ENCODE measurements at places on chromosomes 6 and 20.

GRCh38 chr20:61611401-61612180, 359.5 kb downstream of the CDH4 start:
- DNase-seq: no peak

GRCh38 chr20:16821211-16822089, 73.3 kb downstream of the OTOR start:
- no peak for DNase-seq

DNA sequence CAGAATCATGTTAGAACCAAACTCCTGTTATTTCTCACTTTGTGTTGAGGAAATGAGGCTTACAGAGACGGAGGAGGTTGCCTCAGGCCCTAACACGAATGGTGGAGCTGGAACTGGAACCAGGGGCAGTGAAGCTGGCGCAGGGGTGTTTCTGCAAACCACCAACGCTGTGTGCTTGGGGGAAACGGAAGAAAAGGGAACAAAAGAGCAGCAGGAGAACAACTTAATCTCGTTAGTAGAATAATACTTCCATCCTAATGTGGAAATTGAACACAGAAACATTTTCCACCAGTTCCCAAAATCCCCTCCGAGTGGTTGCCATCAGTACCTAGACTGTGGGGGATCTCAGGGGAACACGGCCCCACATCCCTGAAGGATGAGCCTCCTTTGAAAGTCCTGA, 103.4 kb upstream of the FRMD1 start:
- no peak for DNase-seq

GRCh38 chr20:13356591-13356990, 135.5 kb downstream of the ISM1 start:
- no peak for DNase-seq

- DNase-seq: peak; percentile 52
These were observed 1.6 kb upstream of the NCOA7 start for GRCh38 chr6:125789167-125789566.

DNA sequence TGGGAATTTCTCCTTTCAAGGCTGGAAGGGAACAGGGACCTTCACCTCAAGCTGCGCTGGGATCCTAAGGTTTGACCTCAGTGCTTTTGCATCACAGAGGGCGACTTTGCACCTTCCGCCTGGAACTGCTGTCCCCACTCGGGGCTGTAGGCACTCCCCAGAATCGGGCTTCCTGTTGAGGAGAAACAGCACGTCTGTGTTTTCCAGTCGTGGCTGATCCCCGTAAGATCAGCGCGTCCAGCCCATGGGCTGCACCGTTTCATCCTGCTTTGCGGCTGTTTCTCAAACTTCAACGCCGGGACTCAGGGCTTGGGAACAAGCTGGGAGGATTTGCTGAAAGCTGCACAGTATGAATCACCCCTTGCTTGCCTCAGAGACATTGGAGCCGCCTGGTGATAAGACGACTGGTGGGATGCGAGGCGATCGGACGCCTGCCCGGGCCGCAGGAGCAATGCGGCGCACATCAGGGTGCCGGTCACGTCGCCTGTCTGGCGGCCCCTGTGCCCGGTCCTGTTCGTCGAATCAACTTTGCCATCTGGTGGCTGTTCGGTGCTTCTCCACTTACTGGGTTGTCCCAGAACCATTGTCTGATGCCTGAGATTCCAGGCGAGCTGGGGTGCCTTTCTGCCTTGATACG, 53.6 kb upstream of the FRMD1 start:
- no peak for DNase-seq

DNA sequence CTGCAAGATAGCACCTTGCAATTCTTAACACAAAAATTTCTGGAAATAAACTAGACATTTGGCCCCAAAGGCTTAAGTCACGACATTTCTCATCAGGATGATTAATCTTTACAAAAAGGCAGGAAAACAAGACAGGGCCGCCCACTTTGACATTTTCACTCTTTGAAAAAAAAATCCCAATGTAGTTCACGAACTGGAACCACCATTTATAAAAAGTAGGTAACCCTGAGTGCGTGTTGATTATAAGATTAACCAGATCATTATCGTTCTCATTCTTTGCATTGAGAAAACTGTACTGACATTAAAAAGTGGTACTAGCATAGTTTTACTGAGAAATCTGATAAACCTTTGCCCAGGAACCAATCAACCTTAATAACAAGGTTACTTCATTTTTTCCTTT, 108.8 kb downstream of the HUS1B start:
- no peak for DNase-seq

DNA sequence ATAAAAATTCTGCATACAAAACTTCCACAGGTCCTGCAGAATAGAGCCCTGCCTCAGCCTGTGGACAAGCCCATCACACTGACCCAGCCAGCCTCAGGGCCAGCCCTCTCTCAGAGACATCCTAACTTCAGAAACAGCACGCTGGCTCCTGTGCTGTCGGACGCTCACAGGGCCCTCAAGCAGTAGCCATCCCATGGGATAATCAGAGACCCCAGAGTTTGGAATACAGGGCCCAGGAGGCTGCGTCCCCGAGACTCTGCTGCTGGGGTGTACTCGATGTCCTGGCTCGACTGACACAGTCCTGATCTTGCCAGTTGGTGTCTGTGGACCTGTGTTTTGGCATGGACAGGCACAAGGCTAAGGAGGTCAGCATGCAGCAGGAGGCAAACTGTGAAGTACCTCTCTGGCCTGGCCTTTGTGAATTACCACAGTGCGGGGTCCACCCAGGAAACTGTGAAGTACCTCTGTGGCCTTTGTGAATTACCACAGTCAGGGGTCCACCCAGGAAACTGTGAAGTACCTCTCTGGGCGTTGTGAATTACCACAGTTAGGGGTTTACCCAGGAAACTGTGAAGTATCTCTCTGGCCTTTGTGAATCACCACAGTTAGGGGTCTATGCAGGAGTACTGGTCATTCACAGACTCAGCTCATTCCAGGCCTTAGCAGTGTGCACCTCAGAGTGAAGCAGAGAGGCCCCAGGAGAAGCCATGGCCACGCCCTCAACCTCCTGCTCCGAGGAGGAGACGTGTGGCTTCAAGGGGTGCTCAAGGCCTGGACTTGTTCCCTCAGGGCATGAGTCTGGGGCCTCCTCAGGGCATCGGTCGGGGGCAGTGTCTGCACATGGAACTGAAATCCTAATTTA, 212.4 kb downstream of the SYNDIG1 start:
- DNase-seq: no peak

DNA sequence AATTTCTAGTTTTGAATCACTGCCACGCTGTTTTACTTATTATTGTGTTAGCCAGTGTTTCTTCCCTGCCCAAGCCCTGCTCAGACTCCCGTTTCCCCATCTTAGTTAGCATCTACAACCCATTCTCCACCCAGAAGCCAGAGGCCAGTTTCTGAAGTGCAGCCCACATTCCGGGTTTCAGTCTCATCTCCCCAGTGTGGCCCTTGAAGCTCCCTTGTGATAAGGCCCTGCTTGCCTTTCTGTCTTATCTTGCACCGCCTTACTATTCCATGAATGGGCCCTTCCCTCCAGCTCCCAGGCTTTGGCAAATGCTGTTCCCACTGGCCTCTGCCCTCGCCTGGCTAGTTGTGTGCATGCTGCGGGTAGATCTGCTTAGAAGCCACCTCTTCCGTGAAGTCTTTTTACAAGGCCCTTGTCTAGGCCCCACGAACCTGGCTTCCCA, 41.1 kb downstream of the TOX2 start:
- no peak for DNase-seq

DNA sequence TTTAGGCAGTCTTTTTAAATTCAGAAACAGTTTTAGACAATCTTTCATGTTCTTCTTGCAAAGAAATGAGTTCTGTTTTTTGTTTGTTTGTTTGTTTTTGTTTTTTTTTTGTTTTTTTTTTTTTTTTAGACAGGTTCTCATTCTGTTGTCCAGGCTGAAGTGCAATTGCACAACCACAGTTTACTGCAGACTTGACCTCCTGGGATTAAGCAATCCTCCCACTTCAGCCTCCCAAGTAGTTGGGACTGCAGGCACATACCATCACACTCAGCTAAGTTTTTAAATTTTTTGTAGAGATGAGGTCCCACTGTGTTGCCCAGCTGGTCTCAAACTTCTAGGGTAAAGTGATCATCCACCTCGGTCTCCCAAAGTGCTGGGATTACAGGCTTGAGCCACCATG, 96.2 kb downstream of the OTOR start:
- DNase-seq: no peak

DNA sequence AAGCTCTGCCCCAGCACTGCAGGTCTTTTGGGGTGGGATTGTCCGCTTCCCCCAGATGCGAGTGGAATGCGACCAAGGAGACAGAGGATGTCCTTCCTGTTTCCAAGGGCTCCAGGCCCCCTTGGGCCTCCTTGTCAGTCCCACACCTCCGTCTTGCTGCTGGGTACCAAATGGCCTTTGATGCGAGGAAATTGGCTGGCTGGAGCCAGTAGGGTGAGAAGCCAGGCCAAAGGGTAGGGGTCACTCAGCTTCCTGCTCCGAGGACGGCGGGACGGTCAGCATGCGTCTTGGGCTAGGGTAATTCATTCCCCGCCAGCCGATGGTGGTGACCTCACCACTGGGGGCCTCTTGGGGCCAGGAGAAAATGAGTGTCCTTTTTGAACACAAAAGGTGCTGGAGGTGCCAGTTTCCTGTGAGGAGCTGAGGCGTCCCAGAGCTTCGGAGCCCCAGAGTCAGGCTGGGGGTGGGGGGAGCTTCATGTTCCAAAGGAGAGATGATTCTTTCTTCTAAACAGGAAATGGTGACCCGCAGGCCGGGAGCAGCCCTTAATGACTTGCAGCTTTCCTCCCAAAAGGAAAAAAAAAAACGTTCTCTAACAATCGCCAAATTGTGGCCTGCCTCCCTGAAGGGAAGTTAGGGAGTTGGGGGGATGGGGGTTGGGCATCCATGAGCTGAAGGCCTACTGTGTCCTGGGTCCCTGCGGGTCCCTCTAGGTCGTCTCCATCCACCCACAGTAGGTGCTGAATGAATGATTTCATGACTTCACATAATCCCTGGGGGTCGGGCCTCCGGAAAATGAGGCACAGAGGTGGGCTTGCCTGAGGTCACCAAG, 6.7 kb downstream of the SNAI1 start:
- DNase-seq: no peak

DNA sequence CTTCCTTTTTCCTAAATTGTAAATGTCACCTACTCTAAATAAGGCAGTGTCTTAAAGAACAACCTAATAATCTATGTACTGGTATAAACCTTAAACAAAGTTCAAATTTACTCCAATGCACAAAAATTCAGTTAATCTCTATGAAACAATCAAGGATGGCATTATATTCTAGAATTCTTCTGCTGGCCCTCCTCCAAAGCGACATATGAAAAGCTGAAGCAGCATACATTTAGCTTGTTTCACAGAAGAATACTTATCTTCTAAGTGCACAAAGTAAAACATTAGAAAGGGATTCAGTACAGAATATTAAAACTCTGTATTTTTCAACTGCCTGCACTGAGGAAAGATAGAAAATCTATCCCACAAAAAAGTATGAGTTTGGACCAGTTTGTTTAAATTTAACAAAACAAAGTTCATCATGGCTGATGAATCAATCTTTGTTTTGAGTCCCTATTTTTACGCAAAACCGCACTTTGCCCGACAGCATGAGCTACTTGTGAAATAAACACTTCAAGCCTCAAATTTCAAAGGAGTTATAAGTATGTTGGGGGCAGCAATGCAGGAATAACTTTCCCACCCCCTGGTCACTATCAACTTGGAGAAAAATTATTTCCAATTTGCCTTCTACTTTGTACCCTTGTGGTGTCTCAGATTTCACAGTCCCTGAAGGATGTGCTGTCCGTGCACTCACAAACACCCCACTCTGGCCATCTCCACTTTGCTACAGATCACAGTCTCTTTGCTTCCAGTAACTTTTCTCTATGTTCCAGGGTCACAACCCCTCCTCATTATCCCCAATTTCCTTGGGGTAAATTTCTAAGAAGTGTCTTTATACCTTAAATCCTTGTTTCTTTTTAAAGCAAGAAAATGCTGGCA, 238.2 kb downstream of the PRKN start:
- no peak for DNase-seq

DNA sequence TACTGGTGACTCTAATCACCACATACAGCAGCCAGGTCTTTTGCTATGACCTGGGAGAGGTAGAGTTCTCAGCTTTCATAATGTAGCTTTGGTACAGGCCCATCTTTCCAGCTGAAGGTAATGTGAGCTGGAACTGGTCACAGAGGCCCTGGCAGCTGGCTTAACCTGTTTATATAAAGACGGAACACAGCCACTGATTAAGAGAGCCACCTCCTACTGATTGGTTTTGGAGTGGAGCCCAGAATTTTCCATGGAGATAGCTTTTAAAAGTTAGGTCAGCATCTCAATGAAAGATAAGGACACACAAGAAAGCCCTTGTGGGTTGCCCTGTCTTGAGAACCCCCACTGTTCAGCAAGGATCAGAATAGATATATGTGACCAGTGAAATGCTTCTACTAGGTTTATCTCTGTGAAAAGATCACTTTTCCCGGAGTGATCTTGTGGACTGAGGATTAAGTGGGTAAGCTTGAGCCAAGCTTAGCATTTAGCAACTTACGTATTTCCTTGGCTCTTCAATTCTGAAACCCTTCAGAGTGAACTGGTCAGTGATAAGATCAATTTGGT, 213.7 kb upstream of the CITED2 start:
- no peak for DNase-seq

DNA sequence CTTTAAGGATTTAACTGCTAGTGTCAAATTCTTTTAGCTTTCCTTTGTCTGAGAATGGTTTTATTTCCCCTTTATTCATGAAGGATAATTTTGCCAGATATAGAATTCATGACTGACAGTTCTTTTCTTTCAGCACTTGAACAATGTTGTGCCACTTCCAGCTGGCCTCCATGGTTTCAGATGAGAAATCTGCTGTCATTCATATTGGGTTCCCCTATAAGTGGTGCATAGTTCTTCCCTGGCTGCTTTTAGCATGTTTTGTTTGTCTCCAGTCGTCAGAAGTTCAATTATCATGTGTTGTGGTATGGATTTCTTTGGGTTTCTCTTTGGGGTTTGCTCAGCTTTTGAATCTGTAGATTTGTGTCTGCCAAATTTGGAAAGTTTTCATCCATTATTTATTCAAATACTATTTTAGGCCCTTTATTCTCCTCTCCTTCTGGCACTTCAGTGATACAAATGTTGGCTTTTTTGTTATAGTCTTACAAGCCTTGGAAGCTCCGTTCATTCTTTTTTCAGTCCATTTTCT, 76.3 kb upstream of the TGM3 start:
- DNase-seq: no peak

DNA sequence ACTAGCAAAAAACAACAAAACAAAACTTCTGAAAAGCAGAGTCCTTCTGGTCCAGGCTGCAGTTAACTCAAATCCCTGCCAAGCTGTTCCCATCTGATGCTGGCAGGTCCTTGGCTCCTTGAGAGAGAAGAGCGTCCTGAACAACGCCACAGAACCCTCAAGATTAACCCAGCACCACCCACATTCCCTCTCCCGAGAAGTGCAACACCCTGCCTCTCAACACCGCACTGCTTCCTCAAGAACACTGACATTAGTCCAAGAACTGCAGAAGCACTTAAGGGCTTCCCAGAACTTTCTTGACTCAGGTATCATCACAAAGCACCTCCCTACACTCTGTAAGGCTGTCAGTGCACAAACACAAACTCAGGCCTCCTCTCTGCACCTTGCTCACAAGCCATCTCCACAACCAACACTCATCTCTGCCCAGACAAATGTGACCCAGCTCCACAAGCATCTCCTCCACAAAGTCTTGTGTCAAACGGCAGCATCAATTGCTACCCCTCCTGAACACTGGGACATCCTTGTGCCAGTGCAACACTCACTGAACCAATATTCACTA, 7.5 kb downstream of the MRPL14 start:
- DNase-seq: no peak

GRCh38 chr20:38752029-38752428, 3.8 kb downstream of the ACTR5 start:
- DNase-seq: no peak

All from CD8-positive, alpha-beta T cell (primary cell).